ENCODE measurements at places on chromosomes 3 and 15.
A peak's percentile ranks its signal among the peaks of the same experiment; 100 is the strongest.

DNA sequence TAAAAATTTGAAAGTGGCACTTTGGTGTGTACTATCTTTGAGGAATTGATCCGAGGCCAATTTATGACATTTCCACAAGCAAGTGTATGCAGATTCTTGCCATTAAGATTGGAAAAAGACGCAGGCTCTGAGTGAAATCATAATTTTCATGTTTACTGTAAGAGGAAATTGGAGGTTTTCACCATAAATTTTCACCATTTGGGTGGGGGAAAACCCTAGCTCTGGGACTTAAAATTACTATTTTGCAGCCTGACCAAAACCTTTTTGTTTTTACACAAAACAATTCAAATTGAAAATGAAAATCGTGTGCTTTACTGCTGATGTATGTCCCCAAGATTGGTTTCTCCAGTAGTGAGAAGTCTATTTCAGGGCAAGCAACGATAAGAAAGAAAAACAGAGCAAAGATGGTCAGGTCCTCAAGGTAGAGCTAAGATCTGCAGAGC lies 282.6 kb downstream of the FOXP1 start:
- DNase-seq, result no peak

- peak; percentile 71 for DNase-seq
Measured at GRCh38 chr3:141275032-141275422, 43.4 kb downstream of the PXYLP1 start.

- no peak for DNase-seq
Measured at GRCh38 chr3:50359760-50360110, 414 bp upstream of the TMEM115 start.

DNA sequence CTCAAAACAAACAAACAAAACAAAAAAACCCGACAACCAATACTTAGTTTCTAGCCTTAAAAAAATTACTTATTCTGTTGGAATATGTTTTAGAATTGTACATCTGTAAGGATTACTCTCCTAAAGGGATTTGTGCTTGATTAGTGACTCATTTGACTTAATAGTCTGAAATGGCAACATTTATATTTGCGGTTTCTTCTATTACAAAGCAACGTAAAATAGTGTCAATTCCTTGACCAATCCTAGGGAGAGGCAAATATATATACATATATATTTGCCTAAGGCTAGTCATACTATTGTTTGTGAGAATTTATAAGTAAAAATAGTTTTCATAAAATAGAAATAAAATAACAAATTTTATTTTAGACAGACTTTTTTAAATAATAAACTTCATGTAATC lies 39.7 kb downstream of the C3orf62 start:
- DNase-seq, result no peak

DNA sequence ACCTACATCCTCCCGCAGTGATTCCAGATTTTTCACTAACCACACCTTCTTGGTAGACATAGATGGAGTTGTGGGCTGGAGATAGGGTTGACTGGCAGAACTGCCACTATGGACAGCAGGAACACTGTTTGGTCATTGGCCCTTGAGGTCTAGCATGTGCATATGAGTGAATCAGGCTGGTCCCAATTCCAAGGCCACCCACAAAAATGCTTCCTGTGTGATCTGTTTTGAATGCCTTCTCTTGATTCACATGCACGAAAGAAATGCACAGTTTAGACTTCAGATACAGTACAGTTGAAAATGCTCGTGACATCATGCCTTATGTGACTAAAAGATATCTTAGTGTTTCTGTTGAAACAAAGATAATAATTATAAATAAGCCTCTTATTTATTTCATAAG lies 285.8 kb upstream of the SEMA6D start:
- DNase-seq, result no peak

Measured in NB4 (cell line).